HFFc6 (cell line): ENCODE measurements at places on chromosomes 11 and 22. TPM values are rescaled to one million over a fixed set of nuclear protein-coding genes. Genes with fewer than 3 reads are reported as not detected.

MAML2 gene
- total RNA-seq: 25.6 to 29.9 TPM (median 27.0 TPM) in 3 replicates

SPON1 gene
- not detected in 3 replicates for total RNA-seq

GRCh38 chr11:33207408-33207985 lies 46.2 kb upstream of the CSTF3 start:
- no peak for DNase-seq

C11orf87 gene
- total RNA-seq: 0.10 to 0.51 TPM in 2 of 3 replicates, not detected in the other

- no peak for DNase-seq
Observed at GRCh38 chr11:126400479-126400878, 45.0 kb downstream of the ST3GAL4 start.

- DNase-seq: no peak
Observed at GRCh38 chr11:66559142-66559865, 9.1 kb downstream of the CTSF start.

- DNase-seq: no peak
Observed at GRCh38 chr11:60842668-60843600, 1.0 kb downstream of the CCDC86 start.

NTM gene
- 15.8 to 21.3 TPM (median 20.6 TPM) in 3 replicates for total RNA-seq

DNA sequence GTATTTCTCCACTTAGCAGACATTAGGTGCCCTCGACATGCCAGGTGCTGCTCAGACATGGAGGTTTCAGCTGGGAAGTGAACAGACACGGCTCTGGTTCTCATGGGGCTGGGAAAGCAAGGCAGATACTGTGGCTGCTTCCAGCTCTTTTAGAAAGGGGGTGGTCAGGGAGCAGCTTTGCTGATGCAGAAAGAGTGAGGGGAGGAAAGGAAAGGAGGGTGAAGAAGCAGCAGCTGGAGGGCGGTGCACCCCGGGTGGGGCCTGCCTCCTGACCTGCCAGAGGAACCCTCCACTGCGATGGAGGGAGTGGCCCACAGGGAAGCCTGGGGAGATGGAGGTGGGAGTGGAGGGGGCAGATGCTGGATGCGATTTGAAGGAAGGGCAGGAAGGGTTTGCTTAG lies 76.8 kb downstream of the MORC2 start:
- DNase-seq: no peak

DNA sequence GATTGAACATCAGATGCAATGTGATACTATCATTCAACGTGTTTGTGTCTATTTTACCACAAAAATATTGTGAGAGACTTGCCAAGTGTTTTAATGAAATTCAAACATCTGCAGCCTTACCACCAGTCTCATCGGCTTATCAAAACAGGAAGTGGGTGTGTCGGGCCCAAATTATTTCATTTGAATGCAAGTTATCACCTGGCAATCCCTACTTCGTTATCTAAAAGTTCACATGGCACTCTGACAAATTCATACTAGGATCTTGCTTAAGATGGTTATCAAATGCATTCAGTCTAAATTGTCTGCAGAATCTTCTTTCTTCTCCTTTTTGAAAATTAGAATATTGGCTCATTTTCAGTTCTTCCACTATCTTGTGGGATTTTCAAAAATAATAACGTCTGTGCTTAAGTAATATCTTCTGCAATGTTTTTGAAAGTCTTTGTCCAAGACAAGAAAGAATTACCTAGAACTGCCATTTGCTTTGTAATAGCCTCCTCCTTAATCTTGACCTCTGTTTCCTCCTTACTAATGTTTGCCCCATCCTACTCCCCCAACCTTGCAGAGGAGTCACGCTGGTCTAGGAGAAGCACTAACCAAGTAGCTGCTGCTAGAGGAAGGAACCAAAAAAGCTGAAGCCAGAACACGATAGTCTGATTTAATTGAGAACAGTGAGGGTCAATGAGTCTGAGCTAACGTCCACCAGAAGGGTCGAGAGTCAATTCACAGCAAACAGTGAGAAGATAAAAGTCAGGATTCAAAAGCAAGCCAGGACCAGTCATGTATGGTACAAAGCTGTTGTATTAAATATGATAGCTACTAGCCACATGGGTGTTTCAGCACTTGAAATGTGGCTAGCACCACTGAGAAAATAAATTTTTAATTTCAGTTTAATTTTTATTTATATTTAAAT lies 10.2 kb upstream of the BIRC3 start:
- DNase-seq: no peak

POLR2F gene
- total RNA-seq: 126 and 130 TPM in 2 replicates

RASL10A gene
- total RNA-seq: not detected in 3 replicates

- DNase-seq: no peak
Observed at GRCh38 chr11:108663154-108663877, 1.6 kb upstream of the DDX10 start.

- no peak for DNase-seq
Observed at GRCh38 chr22:35380013-35380412, 883 bp upstream of the HMOX1 start.

DNA sequence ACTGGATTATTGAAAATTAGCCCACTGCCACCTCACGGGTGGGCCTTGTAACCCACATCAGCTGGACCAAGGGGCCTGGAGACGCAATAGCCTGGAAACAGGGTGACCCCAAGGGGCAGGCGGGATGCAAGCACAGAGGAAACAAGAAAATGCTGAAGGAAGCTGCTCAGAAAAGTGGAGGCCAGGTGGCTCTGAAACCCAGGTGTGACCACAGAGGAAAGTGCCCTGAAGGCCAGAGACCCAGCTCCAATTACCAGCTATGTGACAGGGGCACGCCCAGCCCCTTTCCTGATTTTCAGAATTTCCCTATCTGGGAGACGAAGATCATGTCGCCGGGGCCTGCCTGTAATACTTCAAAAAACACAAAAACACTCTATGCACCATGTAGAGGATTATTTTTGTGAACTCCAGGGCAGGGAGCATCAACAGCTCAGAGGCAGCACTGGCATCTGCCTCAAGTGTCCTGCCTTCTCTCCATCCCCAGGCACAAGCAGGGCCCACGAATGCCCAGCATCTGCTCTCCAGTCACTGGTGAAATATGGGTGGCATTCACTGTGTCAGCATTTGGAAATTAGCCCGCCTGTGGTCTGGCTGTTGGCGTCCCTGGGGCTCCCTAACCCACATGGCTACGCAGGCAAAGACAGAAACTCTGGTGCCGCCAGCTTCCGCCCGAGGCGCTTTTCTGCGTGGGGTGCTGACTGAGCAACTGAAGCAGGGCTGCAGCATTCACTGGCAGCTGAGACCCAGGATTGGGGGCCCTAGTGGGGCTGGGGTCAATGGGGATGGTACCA lies 6.3 kb downstream of the KCNJ1 start:
- DNase-seq: peak; percentile 76

- DNase-seq: no peak
Observed at GRCh38 chr11:119091966-119092879, 7.5 kb downstream of the HMBS start.

GRCh38 chr22:43824724-43825420 lies 12.8 kb upstream of the EFCAB6 start:
- DNase-seq: no peak

DNA sequence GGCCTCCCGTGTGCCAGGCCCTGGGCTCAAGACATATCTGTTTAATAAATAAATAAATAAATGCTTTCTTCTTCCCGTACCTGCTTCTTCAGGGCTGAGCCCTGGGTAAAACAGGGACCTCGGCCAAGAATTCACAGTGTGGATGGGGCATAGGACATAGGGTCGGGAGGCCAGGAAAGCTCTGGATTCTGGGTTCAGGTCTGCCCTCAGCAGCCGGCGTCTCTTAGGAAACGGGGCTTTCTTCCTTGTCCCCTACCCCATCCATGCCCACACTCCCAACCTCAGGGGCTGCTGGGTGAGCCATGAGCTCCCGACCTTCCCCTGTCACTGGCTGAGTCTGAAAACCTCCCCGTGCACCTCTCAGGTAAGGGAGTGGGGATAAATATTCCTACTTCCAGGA lies 55.7 kb upstream of the ALX4 start:
- DNase-seq: no peak

GRCh38 chr11:64400102-64400501 lies 41.1 kb downstream of the RPS6KA4 start:
- DNase-seq: no peak

DNA sequence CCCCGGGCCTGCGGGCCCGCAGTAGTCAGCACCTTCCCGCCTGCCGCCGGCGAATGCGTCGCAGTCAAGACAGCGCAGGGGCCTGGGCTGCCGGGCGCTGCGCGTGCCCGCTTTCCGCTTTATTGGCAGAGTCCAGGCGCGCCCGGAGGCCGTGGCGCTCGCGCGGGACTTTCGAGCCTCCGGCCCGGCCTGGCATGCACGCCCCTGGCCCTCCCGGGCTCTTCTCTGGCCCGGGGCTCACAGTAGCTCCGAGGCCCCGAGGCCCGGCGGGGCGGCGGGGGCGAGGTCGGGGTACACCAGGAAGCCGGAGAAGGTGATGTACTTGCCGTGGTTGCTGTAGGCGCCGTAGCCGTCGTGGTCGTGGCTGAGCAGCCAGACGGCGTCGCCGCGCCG lies 3.1 kb downstream of the FAM180B start:
- DNase-seq: no peak

DNA sequence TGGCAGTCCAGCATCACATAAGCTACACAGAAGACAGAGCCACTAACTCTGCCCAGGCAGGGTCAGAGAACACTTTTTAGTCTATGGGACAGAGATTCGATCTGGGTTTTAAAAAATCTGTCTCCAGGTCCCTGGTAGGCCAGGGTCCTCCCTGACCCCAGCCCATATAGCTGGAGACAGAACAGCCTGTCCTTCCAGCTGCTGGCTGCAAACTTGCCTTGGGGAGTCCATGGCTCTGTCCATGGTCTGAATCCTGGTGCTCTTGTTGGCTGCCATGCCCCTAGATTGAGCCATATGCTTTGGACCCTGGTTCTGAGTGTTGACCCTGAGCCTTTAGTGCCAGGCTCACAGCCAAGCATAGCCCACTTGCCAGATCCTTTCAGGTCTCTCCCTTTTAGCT lies 13.3 kb upstream of the LIPT2 start:
- no peak for DNase-seq

GRCh38 chr11:119144825-119145486 lies 3.9 kb upstream of the ABCG4 start:
- DNase-seq: peak; percentile 57

- DNase-seq: no peak
Observed at GRCh38 chr22:31092161-31092560, 11.0 kb downstream of the SMTN start.

GRCh38 chr22:41177040-41177621 lies 28.0 kb upstream of the L3MBTL2 start:
- no peak for DNase-seq

GRCh38 chr11:40029391-40029790 lies 1430.1 kb downstream of the LRRC4C start:
- DNase-seq: no peak

- no peak for DNase-seq
Observed at GRCh38 chr22:20159076-20159475, 8.2 kb upstream of the CCDC188 start.

DNA sequence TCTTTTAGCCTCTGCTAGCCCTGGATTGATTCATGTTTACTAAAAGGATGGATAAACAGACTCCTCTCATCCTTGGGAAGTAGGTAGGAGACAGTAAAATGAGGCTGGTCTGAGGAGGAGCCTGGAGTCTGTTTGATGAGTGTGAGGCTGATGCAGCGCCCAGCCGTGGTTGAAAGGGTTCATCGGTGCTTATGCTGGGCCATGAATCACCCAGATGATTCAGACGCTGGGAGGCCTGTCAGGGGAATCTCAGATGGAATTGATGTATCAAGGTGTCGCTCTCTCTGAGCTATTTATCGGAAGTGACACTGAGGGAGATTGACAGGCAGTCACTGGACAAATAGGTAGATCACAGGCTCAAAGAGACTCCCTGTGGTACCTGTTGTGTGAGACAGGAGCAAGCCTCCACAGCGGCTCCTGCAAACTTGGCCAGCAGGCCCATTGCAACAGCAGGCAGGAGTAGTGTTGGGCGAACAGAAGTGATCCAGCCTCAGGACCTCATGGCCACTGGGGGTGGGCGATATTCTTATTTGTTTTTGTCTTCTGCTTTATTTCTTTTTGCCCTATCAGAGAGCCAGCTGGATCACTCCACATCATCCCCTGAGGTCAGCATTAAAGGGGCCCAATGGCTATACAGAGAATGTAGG lies 109.9 kb upstream of the CADM1 start:
- no peak for DNase-seq

GRCh38 chr11:117822074-117823033 lies 2.2 kb downstream of the FXYD2 start:
- DNase-seq: no peak

GRCh38 chr11:111983187-111983986 lies 41.8 kb upstream of the DLAT start:
- DNase-seq: no peak
